ENCODE measurements at places on chromosomes 5 and 9.
A peak's percentile ranks its signal among the peaks of the same experiment; 100 is the strongest.

- no peak for DNase-seq
Observed at GRCh38 chr9:128250839-128251731, 24.7 kb downstream of the GOLGA2 start.

- no peak for DNase-seq
Observed at GRCh38 chr9:127574072-127574993, 37.7 kb upstream of the STXBP1 start.

GRCh38 chr5:177477701-177478477, 4.5 kb upstream of the DBN1 start:
- no peak for DNase-seq

DNA sequence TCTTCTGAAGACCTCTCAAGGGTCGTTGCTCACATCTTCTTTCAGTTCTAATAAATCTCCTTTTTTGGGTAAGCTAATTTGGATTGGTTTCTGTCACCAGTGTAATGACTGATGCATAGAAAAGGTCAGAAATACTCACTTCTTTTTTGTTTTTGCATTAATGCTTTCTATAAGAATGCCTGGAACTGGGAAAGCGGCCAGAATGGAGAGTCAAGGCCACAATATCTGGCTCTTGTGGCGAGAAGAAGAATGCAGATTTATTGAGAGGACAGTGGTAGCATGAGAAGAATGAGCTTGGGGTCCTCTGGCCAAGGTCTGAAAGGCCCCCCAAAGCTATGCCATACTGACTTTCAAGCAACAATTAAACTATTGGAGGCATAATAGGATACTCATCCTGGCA, 88.0 kb upstream of the SLC12A2 start:
- DNase-seq = no peak

GRCh38 chr9:83441390-83441789, 96.8 kb downstream of the FRMD3 start:
- DNase-seq = no peak

GRCh38 chr5:60613826-60614225, 86.1 kb downstream of the DEPDC1B start:
- DNase-seq = peak; percentile 4

- no peak for DNase-seq
Observed at GRCh38 chr5:139110526-139111168, 87.5 kb downstream of the SIL1 start.

- no peak for DNase-seq
Observed at GRCh38 chr5:39058178-39058921, 15.8 kb downstream of the RICTOR start.

- DNase-seq = no peak
Observed at GRCh38 chr5:22514231-22514630, 338.9 kb downstream of the CDH12 start.

GRCh38 chr9:16611983-16612382, 258.5 kb downstream of the BNC2 start:
- no peak for DNase-seq

DNA sequence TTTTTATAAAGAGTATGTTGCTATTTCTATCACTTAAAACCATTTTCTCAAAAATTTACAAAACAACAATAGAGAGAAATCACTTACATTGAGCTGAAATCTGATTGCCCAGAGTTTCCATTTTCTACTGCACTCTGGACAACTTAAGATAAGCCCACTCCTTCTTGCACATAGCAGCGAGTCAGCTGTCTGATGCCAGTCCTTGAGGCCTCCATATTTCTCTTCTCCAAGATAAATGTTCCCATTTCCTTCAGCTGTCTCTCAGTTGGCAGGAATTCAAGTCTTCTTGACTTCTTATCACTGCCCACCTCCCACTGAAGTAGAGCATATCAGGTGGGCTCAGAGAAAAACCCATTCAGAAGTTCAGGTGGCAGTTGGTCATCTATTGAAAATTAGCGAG, 78.5 kb upstream of the PIP5K1B start:
- no peak for DNase-seq

GRCh38 chr5:37665272-37665671, 174.6 kb downstream of the GDNF start:
- no peak for DNase-seq

GRCh38 chr9:89781838-89782540, 177.2 kb downstream of the GADD45G start:
- DNase-seq = no peak

DNA sequence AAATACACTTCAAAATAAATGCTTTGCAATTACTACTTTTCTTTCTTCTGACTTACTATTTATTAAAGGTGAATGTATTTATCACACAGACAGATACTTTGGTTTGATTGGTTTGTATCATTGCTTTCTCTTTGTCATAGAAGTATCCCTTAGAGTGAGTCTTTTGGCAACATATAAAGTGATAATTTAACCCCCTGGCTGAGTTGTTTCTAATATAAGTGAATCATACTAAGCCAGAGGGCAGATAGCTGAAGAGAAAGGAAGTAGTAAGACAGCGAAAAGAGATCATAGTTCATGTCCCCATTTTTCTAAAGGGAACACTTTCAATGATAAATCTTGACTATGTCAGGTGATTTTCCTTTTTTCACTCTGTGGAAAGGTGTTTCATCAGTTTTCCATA, 38.6 kb downstream of the CAMK4 start:
- DNase-seq = no peak

DNA sequence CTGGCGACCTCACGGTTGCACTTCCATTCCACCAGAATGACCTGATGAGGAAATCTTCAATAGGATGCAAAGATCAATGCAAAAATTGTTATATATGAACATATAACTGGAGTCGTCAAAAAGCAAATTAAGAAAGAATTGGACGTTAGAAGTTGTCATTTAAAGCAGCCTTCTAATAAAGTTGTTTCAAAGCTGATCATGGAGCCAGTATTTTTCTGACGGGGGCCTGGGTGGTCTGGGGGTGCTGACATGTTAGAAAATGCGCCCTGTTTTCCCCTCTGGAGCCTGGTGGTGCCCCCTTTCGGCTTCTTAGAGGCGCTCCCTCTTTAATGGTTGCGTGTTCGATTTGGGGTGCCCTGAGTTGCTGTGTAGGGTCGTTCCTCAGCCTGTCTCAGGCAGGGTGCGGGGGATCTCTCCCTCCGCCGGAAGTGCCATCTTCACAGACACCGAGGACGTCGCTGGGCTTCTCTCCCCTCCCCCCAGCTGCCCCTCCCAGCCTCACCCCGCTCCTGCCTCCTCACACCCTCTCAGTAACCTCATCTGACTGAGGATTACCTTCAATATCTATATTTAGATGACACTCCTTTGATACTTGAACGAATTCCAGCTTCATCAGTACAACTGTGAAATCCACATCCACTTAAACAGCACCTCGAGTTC, 18.3 kb downstream of the PTGES2 start:
- no peak for DNase-seq

- DNase-seq = no peak
Observed at GRCh38 chr5:42235837-42236236, 187.4 kb upstream of the GHR start.

DNA sequence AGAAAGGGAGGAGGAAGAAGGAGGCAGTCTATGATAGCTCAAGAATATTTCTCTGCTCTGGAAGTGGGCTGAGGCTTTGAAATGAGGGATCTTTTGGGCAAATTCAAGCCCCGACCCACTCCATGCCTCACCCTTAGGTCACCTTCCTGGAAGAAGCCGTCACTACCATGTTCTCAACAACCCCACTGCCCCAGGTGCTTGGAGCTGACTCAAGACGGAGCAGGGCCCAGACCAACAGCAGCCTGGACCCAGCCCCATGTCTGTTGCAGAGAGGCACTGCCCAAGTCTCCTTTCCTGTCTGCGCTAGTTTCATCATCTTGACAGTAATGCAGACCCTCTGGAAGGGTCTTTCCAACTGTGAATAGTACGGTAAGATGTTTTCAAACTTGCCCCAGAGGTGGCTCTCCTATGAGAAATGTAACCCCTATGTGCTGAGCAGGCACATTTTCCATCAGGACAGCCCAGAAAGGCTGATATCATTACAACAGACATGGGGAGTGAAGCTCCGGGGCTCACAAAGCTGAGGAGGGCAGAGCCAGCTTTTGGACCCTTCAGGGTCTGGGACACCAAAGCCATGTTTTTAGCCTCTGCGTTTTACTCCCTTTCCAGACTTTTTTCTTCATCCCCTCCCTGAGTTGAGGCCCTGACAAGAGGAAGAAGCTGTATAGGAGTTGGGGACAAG, 128.2 kb upstream of the LARP1 start:
- DNase-seq = no peak

- DNase-seq = no peak
Observed at GRCh38 chr5:17256839-17257238, 39.4 kb downstream of the BASP1 start.

DNA sequence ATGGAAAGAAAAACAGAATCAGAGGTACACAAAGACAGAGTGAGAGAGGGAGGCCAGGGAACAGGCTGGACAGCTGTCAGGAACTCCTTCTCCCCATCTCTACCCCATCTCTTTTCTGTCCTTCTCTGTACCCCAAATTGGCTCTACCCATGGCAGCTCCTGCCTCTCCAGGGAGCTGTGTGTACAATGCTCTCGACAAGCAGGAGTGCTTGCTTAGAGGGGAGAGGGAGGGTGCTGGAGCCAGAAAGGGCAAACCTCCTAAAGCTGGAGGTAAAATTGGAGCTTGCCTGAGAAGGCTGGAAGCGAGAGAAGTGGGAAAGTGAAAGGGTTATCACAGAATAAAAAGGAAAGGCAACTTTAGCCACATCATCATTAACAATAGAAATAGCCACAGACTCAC, 6.4 kb downstream of the TPM2 start:
- no peak for DNase-seq

DNA sequence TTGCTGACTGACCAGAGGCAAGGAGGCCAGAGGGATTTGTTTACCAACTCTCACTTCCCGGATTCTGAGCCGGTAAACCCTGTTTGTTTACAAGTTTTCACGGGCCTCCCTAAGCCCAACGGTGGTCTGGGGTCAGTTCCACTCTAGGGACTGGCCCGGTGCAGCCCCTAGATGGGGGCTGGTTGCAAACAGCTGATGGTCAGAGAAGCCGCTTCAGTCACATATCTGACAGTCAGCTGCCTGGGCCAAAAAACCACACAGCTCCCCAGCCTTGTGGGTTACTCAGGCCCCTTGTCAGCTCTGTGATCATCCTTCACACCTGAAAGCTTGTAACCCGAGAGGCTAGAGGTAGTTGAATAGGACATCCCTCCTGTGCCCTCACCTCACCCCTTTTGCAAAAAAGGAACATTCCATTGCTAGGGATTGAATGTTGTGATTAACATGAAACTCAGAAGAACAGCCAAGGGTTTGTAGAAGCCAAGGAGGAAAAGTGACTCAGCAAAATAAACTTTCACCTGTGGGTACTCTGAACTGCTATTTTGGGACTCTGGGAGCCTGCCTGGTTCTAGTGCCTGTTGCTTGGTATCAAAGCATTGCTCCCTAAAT, 40.4 kb downstream of the SAR1B start:
- no peak for DNase-seq

GRCh38 chr5:138677782-138678181, 75.4 kb upstream of the CTNNA1 start:
- DNase-seq = no peak

DNA sequence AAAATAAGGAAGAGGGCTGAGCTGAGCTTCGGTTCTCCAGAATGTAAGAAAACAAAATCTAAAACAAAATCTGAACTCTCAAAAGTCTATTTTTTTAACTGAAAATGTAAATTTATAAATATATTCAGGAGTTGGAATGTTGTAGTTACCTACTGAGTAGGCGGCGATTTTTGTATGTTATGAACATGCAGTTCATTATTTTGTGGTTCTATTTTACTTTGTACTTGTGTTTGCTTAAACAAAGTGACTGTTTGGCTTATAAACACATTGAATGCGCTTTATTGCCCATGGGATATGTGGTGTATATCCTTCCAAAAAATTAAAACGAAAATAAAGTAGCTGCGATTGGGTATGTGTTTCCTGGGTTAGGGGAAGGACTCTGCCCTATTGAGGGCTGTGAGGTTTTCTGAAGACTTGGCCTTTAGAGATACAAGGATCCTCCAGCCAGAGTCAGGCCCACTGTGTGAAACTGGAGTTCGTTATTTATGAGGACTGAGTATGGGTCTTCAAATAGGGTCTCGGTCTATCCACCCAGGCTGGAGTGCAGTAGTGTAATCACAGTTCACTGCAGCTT, 3.8 kb downstream of the EGR1 start:
- DNase-seq = no peak

- DNase-seq = no peak
Observed at GRCh38 chr9:34644766-34645314, 1.6 kb upstream of the GALT start.

GRCh38 chr9:132969783-132970182, 8.7 kb upstream of the GFI1B start:
- no peak for DNase-seq

DNA sequence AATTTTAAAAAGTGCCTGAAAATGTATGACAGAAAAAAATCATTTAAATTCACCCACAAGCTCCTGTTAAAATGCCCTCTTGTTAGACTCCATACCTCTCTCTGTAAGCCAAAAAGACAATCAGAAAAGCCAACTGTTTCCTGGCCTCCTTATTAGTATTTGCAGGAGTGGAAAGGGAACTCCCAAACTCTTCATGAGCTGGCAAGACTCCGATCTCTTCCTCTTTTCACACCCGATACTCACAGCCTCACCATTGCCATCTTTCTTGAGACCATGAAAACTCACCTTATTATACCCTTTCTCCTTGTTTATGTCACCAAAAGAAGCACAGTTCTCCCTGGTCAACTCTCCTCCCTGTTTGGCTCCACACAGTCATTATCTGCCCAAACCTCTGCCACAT, 197.8 kb downstream of the DMAC1 start:
- DNase-seq = no peak

- no peak for DNase-seq
Observed at GRCh38 chr9:4797854-4798150, 5.1 kb downstream of the RCL1 start.

DNA sequence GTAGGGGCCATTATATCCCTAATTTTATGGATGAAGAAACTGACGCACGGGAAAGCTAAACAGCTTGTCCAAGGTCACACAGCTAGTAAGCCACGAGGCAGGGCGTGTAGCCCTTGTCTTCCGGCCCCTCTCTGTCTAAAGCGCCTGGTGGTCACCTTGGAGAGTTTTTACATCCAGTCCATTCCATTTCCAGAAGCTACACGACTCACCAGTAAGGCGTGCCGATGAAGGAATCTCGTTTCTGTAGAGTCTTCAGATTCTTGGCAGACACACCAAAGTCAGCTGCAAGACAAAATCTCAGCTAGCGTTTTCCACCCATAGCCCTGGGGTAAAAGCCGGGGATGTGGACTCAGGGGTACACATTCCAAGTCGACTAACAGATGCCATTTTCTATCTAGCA, 80.5 kb downstream of the STK10 start:
- no peak for DNase-seq

- no peak for DNase-seq
Observed at GRCh38 chr9:82882138-82882537, 180.8 kb downstream of the RASEF start.

Data from GM12864 (cell line).